Airway epithelial cell (primary cell): ENCODE measurements at places on chromosomes 7 and 10. TPM values are rescaled to one million over a fixed set of nuclear protein-coding genes. Genes with fewer than 3 reads are reported as not detected.

Gene TUBB8
- not detected in 2 replicates for total RNA-seq

Gene OR6B1
- total RNA-seq = not detected in 2 replicates

Gene GRM3
- total RNA-seq = not detected in 2 replicates

Gene GLI3
- total RNA-seq = 2.8 and 5.3 TPM in 2 replicates

Gene UNCX
- total RNA-seq = not detected in 2 replicates

Gene ABI1
- total RNA-seq = 40.6 and 54.3 TPM in 2 replicates

Gene RRP12
- 30.5 and 32.5 TPM in 2 replicates for total RNA-seq

Gene GSDME
- 49.8 and 54.8 TPM in 2 replicates for total RNA-seq

Gene UCMA
- total RNA-seq = not detected in 2 replicates

Gene EIF3A
- total RNA-seq = 78.3 and 92.5 TPM in 2 replicates
